ENCODE measurements at places on chromosomes 12 and 14. TPM values are rescaled to one million over a fixed set of nuclear protein-coding genes. Genes with fewer than 3 reads are reported as not detected.
A peak's percentile ranks its signal among the peaks of the same experiment; 100 is the strongest.

CAPZA3 gene
- not detected for total RNA-seq

RAP1B gene
- total RNA-seq, result 211 TPM

OTX2 gene
- total RNA-seq, result not detected

DNA sequence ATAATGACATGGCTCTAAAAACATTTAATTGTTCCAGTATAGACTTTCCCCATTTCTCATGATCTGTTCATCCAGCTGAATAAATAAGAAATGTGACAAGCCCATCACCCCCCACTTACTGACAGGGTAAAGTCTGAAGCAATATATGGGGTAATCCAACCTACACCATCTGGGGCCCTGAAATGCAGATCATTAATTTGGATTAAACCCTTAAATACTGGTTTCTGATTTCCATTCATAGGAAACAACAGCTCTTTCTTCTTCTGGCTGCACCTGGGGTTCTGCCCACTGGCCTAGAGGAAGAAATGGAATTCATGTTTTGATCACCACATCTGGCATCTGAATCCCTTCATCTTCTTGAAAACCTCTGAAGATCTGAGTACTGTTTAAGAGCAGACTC lies 39.3 kb upstream of the ACSM4 start:
- H3K36me3 ChIP-seq, result no peaks in the 10 kb centered on the region
- no peak overlapping the region for H3K4me3 ChIP-seq
- peaks cover 7% of the 10 kb centered on the region for H3K27me3 ChIP-seq

DNA sequence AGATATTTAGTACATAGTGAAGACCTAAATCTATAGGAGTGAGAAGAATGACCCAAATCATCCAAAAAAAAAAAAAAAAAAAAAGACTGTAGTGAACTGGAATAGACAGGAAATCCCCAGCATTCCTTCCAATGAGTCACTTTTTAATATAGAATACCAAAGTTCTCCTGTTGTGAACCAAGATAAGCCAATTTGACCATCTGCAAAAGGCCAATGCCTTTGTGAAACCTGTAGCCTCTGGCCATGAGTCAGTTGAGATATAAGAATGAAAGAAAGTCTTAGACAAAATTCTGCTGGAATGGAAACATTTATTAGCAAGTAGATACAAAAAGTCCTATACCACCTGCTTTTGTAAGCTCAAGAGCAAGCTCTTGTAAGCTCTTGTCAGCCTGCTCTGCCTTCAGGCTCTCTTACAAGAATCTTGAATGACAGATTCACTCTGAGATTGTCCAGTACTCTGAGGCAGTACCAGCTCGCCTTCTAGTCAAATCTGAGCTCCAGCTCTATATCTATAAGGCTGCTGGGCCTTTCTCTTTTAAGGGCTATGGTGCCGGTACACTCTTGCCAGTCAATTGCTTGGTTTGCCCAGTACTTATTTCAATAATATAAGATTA lies 243.0 kb upstream of the TMTC1 start:
- H3K27me3 ChIP-seq, result no peaks in the 10 kb centered on the region
- H3K4me3 ChIP-seq, result no peak overlapping the region
- no peaks in the 10 kb centered on the region for H3K4me1 ChIP-seq
- DNase-seq, result no peak
- H3K36me3 ChIP-seq, result no peaks in the 10 kb centered on the region

- H3K27me3 ChIP-seq, result no peaks in the 10 kb centered on the region
- H3K36me3 ChIP-seq, result no peaks in the 10 kb centered on the region
- peaks cover 3% of the 10 kb centered on the region for H3K4me1 ChIP-seq
- no peak for DNase-seq
- no peak overlapping the region for H3K4me3 ChIP-seq
These were observed 10.1 kb upstream of the TBPL2 start for GRCh38 chr14:55450539-55450938.

DNA sequence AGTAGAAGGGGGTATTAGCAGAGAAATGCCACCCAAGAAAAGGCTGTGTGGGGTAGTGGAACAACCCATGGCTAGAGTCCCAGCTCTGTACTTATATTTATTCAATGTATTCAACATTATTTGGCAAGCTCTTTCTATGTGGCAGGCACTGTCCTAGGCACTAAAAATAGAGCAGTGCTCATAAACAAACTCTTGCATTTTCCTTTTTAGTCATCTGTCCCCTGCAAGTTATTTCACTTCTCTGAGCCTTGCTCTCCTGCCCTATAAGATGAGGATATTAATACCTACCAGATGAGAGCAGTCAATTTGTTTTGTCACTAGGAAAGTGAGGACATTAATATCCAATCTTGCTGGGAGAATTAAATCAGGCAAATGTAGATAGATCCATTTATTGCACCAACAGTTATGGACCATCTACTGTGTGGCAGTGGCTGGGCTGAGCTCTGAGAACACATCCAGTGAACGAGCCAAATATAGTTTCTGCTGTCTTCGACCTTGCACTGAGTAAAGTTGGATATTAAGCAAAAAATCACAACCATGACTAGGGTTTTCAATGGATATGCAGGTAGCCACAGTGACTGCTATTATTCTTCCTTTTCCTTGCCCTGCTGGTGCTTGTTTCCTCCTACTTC lies 314.3 kb upstream of the TBX3 start:
- H3K27me3 ChIP-seq, result no peaks in the 10 kb centered on the region
- H3K4me1 ChIP-seq, result no peaks in the 10 kb centered on the region
- H3K4me3 ChIP-seq, result no peak overlapping the region
- H3K27ac ChIP-seq, result no peak overlapping the region
- H3K36me3 ChIP-seq, result no peaks in the 10 kb centered on the region
- DNase-seq, result no peak

DNA sequence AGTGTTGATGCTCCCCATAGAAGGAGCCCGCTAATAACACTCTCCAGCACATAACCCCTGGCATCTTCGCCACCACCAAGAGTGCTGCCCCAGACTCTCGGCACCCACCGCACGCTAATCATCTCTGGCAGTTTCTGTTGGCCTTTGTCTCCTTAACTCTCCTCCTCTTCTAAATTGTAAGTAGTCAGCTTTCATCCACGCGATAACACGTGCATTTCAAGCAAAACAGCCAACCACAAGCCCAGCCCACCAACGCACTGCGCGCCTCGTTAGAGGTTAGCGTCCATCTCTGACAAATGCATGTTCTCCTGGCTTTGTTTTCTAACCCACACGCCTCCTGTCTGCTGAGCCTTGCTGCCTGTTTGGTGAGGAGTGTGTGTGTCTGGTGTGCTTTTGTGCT lies 61.1 kb upstream of the RIN3 start:
- no peak overlapping the region for H3K27ac ChIP-seq
- no peak for DNase-seq
- H3K4me3 ChIP-seq, result no peak overlapping the region

DNA sequence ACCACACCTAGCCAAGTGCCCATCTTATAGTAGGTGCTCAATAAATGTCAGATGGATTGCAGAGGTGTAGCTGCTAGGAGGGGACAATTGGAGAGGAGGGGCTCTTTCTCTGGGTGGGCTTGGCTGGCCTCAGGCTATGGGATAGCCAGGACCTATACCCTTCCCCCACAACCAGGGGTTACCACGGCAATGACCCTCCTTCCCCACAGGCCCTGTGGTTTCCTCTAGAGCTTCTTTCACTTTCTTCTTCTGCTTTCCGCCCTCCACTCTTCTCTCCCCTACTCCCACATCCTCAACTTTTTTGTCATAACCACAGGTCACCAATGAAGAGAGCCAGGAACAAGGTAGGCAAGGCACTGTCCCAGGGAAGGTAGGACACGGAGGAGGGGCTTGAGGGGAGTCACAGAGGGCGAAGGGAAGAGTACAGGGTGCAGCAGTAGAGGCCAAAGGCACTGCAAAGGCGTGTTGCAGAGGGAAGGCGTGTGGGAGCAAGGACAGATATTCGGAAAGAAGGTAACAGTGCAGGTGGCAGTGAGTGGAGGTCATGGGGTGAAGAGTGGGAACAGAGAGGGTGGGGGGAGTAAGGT lies 1.9 kb upstream of the ITGB7 start:
- H3K27ac ChIP-seq, result peak overlapping the region; percentile 89
- peak overlapping the region; percentile 78 for H3K4me3 ChIP-seq
- H3K36me3 ChIP-seq, result peaks cover 48% of the 10 kb centered on the region
- no peaks in the 10 kb centered on the region for H3K27me3 ChIP-seq
- peak; percentile 72 for DNase-seq
- H3K4me1 ChIP-seq, result peaks cover 64% of the 10 kb centered on the region

Measured in activated CD8-positive, alpha-beta memory T cell treated with anti-CD3 and anti-CD28 coated beads, Interleukin-2, amount 10 ng/mL, durations not matched to agents 7 days and 5 days (primary cell).